Stimulated activated CD4-positive, alpha-beta T cell treated with anti-CD3 and anti-CD28 coated beads, Interleukin-4, amount 100 ng/mL, for 1 hour (primary cell): ENCODE measurements at places on chromosomes 7 and 10.

GRCh38 chr7:134737566-134738345, 41.7 kb upstream of the CALD1 start:
- no peak for DNase-seq

DNA sequence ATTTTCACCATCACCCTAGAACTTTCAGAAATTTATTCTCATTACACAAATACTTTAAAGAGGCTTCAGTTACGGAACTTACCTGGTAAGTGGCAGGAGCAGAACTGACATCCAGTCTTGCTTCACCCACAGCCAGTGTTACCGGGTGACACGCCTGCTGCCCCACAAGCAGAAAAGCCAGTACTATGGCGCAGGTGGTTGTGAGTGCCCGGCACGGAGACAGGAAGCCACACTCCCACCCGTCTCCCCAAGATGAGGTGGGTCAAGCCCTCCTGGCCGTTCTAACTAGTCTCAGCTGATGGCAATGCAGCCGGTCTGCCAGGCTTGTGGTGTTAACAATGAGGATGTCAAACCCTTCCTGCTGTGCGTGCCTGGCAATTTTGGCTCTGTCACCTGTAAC, 86.9 kb downstream of the PROSER2 start:
- DNase-seq: no peak

DNA sequence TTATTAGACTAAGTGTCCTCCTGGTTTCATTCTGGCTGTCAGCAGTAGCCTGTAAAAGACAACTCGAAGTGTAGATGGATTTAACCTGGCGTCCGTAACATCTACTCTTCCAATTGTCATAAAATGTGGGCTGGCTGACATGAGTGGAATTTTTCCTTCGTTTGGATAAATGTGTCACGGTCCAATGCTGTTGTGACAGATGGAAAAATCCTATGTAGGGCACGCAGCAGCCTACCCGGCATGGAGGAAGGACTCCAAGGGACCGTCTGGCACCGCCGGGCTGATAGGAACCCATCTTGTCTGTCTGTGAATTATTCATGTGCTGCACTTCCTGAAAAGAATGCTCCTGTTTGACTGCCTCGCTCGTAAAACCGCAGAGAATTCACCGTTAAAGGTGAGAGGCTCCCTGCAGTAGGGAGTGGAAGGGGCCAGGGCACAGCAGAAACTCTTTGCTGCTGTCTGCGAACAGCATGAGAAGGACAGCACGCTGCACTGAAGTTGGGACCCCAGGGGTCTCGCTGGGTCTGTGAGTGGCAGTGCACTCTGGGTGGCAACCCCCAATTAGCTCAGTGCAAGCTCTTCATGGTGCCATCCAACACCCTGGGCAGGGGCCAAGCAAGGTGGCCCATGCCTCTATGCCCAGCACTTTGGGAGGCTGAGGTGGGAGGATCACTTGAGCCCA, 1.6 kb upstream of the ORAI2 start:
- peak; percentile 46 for DNase-seq

DNA sequence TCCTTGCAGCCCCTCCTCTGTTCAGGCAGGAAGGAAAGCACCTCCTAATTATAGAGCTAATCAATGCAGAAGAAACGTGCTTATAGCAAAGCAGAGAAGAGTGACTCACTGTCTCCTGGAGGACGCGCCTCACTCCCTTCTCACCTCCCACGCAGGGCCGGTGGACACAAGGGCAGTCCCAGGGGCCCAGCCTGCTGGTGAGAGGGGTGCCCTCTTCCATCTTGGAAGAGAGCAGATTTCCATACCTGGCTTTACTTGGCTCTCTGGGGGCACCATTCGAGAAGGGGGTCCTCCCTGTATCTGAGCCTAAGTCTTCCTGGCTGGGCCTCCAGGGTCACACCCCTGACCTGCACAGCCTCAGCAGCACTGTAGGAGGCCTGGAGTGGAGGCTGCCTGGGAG, 55.8 kb downstream of the RASGEF1A start:
- peak; percentile 1 for DNase-seq

- no peak for DNase-seq
Measured at GRCh38 chr10:1256432-1256725, 200.2 kb downstream of the WDR37 start.

- no peak for DNase-seq
Measured at GRCh38 chr10:81564143-81564542, 310.9 kb upstream of the NRG3 start.

GRCh38 chr7:154564676-154565075, 438.2 kb downstream of the PAXIP1 start:
- DNase-seq: no peak

- DNase-seq: no peak
Measured at GRCh38 chr7:124808206-124808605, 42.6 kb upstream of the GPR37 start.

GRCh38 chr7:83439026-83439425, 209.9 kb downstream of the SEMA3E start:
- DNase-seq: no peak

- no peak for DNase-seq
Measured at GRCh38 chr7:104818961-104819880, 194.8 kb upstream of the KMT2E start.

GRCh38 chr10:102195296-102195870, 30.7 kb upstream of the ELOVL3 start:
- no peak for DNase-seq
